ENCODE measurements at places on chromosomes 7 and 10.

- no peak for DNase-seq
These were observed 27.3 kb downstream of the SMKR1 start for GRCh38 chr7:129529643-129530042.

GRCh38 chr7:19106241-19107080, 11.0 kb downstream of the TWIST1 start:
- DNase-seq = no peak

GRCh38 chr7:134298902-134299683, 17.6 kb downstream of the SLC35B4 start:
- DNase-seq = no peak

- DNase-seq = no peak
These were observed at the start of gene ODAD2 for GRCh38 chr10:27998954-27999275. ODAD2 (minus strand) TSS chr10:27999079; CDS start chr10:27995142, 3,937 bp downstream.

- DNase-seq = no peak
These were observed 5.0 kb upstream of the TNS3 start for GRCh38 chr7:47586925-47587324.

DNA sequence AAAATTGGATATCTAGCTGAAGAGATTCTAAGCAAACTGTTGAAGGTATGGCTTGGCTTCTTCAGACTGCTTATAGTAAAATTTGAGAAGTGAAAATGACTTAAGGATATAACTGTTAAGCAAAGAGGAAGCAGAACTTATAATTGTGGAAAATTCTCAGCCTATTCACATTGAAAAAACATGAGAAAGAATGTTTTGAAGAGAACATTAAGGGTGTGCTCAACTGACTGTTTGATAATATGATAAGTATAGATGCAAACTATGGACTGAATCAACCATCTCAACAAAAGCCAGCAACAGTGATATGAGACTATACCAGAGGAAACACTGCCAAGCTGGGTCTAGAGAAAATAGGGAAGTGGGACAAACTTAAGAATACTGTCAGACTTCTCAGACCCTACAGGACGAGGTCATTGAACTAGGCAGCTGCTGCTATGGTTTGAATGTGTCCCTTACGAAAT, 133.1 kb upstream of the PPP1R3A start:
- no peak for DNase-seq

GRCh38 chr10:58158806-58159205, 108.9 kb downstream of the IPMK start:
- DNase-seq = no peak

GRCh38 chr7:100588438-100588837, 2.3 kb downstream of the FBXO24 start:
- no peak for DNase-seq

DNA sequence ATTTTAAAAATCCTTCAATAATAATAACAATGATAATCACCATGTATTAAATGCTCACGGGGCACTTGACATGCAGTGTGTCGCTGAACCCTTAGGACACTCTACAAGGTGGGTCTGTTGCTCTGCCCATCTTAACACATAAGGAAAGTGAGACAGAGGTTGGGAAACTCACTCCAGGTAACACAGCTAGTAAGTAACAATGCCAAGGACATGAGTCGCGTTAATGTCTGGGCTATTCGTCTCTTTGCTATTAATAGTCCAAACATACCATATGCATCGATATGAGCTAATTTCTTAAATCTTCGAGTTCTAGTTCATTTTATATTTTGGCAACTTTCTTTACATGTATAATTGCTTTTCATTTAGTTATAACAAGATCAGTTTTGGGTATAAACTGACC, 79.5 kb downstream of the BEND7 start:
- DNase-seq = no peak

DNA sequence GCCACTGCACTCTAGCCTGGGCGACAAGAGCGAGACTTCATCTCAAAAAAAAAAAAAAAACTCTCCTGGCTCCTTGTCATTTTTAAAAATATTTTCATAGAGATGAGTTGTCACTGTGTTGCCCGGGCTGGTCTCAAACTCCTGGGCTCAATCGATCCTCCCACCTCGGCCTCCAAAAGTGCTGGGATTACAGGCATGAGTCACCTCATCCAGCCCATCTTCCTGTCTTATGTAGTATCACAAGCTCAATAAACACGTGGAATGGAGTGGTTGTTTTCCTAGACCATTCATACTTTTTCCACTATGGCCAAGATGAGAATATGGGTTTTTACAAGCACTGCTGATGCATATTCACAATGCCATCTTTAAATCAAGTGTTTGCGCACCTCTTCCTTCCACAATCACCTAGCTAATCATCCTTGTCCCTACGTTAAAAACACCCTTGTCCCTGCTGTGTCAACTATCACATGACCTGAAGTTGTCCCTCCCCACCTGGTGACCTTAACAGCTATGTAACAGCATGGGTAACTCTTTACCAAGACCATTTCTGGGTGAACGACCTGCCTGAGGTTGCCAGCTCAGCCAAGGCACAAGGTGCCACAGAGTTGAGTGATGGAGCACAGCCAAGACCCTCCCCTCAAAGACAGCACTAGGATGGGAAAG, 21.3 kb downstream of the DLG5 start:
- no peak for DNase-seq

GRCh38 chr10:43905512-43906236, 257.0 kb upstream of the ZNF32 start:
- no peak for DNase-seq

- no peak for DNase-seq
These were observed 64.3 kb downstream of the INSIG1 start for GRCh38 chr7:155361947-155362346.

- no peak for DNase-seq
These were observed 86.2 kb upstream of the ANLN start for GRCh38 chr7:36303202-36304098.

GRCh38 chr10:112314822-112315474, 31.7 kb downstream of the TECTB start:
- DNase-seq = peak; percentile 53

DNA sequence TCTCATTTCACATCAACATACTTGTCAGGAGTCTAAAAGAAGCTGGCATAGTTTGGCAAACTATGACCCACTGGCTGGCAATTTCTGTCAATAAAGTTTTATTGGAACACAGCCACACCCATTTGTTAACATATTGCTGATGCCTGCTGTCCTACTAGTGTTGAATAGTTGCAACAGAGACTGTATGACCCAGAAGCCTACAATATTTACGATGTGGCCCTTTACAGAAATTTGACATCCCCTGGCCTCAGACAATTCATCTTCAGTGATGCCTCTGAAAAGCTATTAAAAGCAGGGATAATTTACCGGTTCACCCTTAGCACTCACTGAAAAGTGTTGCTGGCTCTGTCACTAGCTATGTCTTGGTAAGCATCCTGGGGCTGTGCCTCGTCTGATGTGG, 155.2 kb downstream of the ARID5B start:
- no peak for DNase-seq

- no peak for DNase-seq
These were observed 56.5 kb upstream of the WIPF3 start for GRCh38 chr7:29749701-29750321.

- no peak for DNase-seq
These were observed 13.5 kb downstream of the CRYGN start for GRCh38 chr7:151426441-151426903.

DNA sequence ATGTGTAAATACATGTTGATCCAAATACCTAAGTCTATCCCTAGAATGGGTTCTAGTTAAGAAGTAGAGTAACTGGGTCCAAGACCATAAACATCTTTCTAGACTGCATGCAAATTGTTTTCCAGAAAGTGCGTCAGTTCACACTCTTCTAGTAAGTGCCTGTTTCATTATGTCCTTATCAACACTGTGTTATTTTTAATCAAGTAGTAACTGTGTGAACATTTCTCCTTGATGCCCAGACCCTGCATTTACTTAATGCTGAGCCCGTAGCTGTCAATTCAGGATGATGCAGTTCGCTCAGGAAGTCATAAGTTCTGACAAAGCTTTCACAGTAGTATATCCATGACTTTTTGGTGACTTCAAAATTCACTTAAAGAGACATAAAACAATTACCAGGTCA, 374.8 kb downstream of the OTUD1 start:
- DNase-seq = no peak

DNA sequence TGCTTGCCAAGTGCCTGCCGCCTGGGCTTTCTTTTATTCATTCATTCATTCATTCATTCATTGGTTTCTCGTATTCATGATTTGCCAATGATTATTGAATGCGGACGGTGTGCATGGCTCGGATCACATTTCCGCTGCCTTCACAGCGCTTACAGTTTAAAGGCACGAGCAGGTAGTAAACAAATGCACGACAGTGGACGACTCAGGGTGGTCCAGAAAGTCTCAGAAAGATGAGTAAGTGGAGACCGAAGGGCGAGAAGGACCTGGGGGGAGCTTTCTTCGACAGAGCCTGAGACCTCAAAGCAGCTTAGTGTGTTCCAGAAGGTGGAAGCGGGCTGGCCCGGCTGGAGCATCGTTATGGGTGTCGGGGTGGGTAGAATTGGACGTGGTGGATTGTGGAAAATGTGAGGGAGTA, 506 bp downstream of the MCM10 start:
- no peak for DNase-seq

- DNase-seq = no peak
These were observed 15.2 kb downstream of the OAT start for GRCh38 chr10:124403548-124403947.

DNA sequence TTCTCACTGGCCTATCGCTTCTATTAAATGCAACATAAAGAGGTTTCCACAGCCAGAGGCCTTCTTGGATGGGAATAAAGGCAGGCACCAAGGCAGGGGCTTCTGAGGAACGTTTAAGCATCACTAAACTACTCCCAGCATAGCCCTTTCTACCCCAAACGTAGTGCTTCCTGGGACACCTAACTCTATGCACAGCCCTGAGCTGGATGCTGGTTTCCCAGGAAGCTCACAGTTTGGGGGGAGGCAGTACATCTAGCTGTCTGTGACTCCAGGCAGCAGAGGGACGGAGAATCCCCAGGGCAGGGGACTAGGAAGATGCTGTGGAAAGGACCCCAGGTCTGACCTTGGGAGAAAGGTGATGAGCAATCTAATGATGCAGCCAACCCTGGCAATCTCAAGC, 192.8 kb upstream of the ZMIZ1 start:
- DNase-seq = no peak

- DNase-seq = no peak
These were observed 17.3 kb downstream of the ZNF438 start for GRCh38 chr10:31014161-31014875.

GRCh38 chr10:121154846-121155245, 303.7 kb downstream of the WDR11 start:
- no peak for DNase-seq

GRCh38 chr7:95951531-95951930, 179.2 kb downstream of the DYNC1I1 start:
- DNase-seq = no peak

- no peak for DNase-seq
These were observed 47.7 kb upstream of the ZNF92 start for GRCh38 chr7:65325793-65326432.

- DNase-seq = no peak
These were observed 220.8 kb upstream of the TCERG1L start for GRCh38 chr10:131532291-131532690.

DNA sequence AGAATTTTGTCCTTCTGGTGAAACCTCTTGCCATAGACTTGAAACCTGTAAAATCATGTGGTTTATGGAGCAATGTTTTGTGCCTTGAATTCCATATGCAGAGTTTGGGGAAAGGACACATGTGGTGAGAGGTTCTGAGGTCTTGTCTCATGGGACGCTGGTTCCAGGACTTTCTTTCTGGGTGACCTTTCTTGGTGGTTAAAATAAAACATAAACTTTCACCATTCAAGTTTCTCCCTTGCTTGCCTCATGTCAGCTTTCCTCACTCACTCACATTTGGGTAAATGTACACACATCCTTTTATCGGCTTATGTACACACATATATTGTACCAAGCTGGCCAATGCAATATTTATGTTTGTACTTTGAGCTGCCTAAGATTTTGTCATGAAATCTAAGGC, 144.9 kb upstream of the CELF2 start:
- DNase-seq = no peak

DNA sequence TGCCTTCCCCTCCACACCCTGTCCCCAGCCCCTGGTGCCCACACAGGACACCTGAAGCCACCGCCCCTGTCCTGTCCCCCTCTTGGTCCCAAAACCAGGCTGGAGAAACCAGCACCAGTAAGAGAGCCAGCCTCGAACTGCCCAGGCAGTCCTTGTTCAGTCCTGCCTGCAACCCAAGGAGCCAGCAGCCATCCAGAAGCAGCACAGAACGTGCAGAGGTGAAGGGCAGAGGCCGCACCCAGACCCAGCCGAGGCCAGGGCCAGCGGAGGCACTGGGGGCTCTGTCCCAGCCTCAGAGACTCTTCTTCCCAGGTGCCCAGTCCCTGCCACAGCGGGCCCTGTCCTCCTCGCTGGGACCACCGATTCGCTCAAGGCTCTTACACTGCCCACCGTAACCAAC, 23.3 kb upstream of the CNPY1 start:
- DNase-seq = no peak

DNA sequence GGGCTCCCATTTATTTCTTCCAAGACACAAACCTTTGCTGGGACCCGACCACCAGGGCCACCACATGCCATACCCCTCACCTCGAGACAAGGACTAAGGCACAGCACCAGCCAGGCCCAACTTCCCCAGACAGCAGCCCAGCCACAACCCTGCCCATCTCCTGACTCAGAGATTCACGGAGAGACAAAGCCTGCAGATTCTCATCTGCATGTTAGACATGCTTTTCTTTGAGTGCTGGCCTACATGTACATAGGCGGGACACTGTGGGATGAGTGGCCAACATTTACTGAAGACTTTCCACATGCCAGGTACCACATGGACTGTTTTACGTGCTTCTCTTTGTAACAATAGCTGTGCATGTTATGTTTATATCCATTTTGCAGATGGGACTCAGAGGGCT, 221.3 kb upstream of the ZMIZ1 start:
- no peak for DNase-seq

DNA sequence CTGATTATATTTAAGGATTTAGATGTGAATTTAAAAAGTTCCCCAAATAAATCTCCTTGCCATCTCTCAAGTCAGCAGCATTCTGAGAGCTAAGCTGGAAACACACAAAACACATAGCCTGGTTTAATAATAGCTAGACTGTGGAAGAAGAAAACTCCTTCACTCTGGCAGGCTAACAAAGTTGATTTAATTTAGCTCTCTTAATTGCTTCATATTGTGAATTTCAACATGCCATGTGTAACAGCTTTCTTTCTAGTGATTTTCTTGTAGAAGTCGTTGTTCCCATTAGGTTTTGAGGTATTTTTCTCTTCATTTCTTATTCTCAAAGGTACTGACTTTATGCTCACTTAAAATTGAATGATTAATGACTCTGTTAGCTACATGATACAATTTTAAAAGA, 216.8 kb upstream of the AKR1E2 start:
- DNase-seq = no peak

GRCh38 chr10:95759233-95759826, 3.4 kb downstream of the ENTPD1 start:
- DNase-seq = no peak

DNA sequence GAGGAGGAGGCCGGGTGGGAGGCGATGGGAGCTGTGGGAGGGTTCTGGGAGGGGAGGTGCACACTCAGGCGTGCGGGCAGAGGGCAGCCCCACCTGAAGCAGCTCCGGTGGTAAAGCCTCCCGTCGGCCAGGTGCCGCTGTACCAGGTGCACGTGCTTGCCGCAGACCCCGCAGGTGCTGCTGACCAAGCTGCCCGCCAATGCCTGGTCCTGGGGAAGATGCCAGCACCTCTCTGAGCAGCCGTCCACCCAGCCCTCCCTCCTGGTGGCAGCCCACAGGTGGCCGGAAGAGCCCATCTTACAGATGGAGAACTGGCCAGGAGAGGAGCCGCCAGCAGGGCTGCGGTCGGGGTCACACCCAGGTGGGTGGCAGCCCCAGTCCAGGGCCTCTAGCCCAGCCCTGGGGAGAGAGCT, 12.6 kb downstream of the MICALL2 start:
- no peak for DNase-seq

All from stimulated activated CD8-positive, alpha-beta memory T cell treated with anti-CD3 and anti-CD28 coated beads, Interleukin-7, amount 100 ng/mL, for 24 hours (primary cell).